ENCODE measurements at places on chromosomes 13 and 19. TPM values are rescaled to one million over a fixed set of nuclear protein-coding genes. Genes with fewer than 3 reads are reported as not detected.
A peak's percentile ranks its signal among the peaks of the same experiment; 100 is the strongest.

Gene JOSD2
- polyA plus RNA-seq = 9.0 TPM

Gene CASP14
- polyA plus RNA-seq = not detected

Gene WDR87
- polyA plus RNA-seq = not detected

Gene NTN5
- 1.6 TPM for polyA plus RNA-seq

Gene FBN3
- polyA plus RNA-seq = 35.1 TPM

Gene PCDH20
- polyA plus RNA-seq = 6.8 TPM

Gene IGFL4
- polyA plus RNA-seq = 0.43 TPM

- no peak for DNase-seq
Observed at GRCh38 chr19:3506384-3507340, 551 bp downstream of the FZR1 start.

GRCh38 chr19:16283210-16284061, 41.2 kb upstream of the KLF2 start:
- peak; percentile 65 for DNase-seq

DNA sequence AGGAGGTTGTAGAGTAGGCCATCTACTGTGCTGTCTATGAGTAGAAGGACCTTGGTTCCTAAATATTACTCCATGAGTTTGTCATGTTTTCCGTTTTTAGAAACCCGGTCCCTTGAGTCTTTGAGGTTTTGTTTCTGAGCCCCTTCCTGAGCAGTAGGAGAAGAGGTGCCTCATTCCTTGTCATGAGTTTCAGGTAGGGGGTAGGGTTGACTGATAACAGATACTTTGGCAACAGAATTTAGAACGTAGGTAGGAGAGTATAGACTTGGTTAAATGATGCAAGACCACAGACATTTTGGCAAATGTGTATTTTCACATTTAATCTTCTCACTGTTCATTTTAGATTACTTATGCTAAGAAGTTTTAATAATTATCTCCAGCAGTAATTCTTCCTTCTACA, 24.6 kb downstream of the LMO7 start:
- DNase-seq = no peak

DNA sequence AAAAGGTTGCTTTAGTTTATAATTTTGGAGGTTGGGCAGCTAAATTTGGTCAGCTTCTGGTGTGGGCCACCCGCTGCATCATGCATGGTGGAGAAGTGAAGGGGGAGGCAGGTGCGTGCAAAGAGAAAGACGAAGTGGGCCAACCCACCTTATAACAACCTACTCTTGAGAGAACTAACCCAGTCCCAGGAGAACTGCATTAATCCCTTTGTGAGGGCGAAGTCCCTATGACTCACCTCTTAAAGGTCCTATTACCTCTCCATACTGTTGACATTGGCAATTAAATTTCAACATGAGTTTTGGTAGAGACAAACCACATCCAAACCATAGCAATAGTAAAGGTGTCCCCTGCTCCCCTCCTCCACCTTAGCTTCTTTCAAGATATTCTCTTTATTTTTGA, 7.7 kb upstream of the FGF9 start:
- no peak for DNase-seq

DNA sequence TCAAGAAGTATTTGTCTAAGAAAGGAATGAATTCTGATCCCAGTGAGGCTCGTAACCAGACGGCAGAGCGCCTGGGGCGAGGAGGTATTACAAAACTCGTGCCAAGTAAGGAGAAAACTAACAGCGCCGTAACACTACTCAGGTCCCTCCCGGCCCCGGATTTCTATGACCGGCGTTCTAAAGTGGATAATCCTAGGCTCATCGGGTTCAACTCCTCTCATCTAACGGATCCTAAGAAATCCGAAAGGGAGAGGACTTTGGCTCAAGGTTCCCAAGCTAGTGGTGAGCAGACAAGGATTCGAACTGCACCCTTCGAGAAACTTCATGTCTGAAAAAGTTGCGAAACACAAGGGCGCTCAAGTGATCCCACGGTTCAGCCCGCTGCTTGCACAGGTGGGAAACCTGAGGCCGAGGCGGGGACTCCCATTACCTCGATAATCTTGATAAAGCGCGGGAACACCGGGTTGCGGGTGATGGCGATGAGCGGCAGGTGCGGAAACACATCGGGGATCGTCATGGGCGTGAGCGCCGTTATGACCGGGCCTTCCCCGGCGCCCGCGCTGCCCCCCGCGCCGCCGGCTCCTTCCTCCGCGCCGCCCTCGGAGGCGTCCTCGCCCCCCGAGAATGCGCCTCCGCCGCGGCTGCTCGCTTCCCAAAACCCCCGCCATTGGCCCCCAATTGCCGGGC, 529 bp downstream of the LONP1 start:
- no peak for DNase-seq

GRCh38 chr13:50365408-50366391, 350.5 kb downstream of the KCNRG start:
- DNase-seq = no peak

DNA sequence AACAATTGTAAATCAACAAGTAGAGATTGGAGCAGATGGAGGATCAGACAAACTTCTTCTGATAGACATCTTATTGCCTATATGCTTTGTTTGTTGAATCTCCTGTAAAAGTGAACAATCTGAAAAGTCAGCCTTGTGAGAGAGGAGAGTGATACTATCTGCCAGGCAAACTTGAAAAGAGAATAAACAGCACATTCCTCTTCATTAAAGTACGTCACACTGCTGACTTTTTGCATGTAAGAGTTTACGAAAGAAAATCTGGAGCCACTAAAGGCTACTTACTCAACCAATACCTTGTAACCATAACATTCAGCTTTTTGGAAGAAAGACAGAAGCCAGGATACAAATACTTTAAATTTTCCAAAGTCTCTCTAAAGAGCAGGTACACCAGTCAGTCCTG, 42.5 kb downstream of the EDNRB start:
- DNase-seq = no peak

GRCh38 chr13:107865643-107866031, 349.7 kb downstream of the LIG4 start:
- DNase-seq = no peak

- no peak for DNase-seq
Observed at GRCh38 chr13:65330287-65330686, 1899.8 kb downstream of the PCDH9 start.

DNA sequence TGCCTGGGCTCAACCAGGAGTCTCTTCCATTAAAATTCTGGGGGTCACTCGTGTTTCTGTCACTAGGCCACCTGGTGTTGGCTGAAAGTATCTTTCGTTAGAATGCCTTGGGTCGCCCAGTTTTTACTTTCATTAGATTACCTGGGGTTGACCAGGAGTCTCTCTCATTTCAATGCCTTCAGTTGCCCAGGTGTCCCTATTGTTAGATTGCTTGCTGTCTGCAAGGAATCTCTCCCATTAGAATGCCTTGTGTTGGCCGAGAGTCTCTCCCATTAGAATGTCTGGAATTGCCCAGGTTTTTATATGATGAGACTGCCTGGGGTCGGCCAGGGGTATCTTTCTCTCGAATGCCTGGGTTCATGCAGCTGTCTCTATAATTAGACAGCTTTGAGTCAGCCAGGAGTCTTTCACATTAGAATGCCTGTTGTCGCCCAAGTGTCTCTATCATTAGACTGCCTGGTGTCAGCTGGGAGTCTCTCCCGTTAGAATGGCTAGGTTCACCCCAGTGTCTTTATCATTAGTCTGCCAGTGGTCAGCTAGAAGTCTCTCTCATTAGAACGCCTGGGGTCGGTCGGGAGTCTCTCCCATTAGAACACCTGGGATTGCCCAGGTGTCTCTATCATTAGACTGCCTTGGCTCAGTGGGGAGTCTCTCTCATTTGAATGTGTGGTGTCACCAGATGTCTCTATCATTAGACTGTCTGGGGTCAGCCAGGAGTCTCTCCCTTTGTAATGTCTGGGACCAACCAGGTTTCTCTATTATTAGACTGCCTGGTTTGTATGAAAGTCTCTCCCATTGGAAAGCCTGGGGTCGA, 1446.8 kb downstream of the UQCRFS1 start:
- no peak for DNase-seq

- no peak for DNase-seq
Observed at GRCh38 chr19:6358003-6358402, 3.3 kb upstream of the CLPP start.

- DNase-seq = no peak
Observed at GRCh38 chr13:30074955-30075614, 224.7 kb upstream of the UBL3 start.

GRCh38 chr19:32041681-32042292, 303.6 kb upstream of the ZNF507 start:
- DNase-seq = peak; percentile 44

DNA sequence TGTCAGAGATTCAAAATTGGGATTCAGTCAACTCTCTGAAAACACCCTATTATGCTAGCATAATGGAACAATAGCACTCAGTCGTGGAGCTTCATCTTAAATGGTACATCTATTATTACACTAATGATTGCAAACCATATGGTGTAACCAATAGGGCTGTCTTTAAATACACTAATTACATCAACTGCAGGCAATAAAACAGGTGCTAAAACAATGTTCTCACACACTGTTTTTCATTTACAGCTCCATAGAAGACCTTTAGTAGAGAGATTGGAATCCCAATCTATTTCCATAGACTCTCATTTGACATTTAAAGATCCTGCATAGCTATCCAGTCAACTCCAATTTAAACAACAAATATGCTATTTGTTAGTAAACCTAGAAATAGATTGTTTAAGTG, 1917.4 kb downstream of the OLFM4 start:
- no peak for DNase-seq

DNA sequence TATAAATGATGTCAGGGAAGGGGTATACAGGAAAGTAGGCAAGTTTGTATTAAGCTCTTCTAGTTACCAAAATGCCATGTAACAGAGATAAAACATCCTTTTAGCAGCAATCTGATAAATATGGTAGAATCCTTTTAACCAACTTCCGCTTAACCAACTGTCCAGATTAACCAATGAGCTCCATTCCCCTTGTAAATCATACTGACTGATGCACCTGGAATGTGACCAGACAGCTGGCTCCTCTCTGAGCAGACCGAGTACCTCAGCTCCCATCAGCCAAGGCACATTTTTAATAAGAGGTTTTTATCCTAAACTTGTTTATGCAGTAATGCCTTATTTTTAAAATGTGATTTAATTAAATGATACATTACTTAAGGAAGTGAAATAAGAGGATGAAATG, 66.4 kb downstream of the KLF12 start:
- no peak for DNase-seq

DNA sequence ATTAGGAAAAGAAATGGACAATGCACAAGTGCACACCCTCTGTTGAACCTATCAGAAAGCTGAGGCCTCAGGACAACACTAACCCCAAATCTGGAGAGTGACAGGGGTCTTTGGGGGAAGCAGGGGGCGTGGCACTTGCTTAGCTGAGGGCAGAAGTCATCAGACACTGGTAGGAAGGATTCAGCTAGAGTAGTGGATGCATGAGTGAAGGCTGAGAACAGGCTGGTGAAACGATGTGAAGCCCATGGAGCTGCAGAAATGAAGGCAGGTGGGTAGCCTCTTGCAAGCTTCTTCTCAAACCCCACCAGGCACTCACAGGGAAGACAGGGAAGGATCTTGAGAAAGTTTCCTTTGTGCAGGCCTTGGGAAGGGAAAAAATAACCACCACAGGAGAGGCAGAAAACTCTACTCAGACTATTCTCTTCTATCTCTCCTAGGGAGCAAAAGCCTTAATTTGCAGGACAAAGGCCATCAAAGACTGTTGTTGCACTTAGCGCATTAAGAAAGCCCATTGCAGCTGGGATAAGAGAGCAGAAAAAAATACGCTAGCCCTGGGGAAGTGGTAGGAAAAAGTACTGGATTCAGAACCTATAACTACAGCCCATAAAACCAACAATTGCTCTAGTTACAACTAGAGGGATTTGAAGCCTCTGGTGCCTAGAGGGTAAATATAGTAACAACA, 193.3 kb upstream of the ZNF536 start:
- DNase-seq = no peak

GRCh38 chr13:98133946-98134345, 8.9 kb upstream of the FARP1 start:
- no peak for DNase-seq

DNA sequence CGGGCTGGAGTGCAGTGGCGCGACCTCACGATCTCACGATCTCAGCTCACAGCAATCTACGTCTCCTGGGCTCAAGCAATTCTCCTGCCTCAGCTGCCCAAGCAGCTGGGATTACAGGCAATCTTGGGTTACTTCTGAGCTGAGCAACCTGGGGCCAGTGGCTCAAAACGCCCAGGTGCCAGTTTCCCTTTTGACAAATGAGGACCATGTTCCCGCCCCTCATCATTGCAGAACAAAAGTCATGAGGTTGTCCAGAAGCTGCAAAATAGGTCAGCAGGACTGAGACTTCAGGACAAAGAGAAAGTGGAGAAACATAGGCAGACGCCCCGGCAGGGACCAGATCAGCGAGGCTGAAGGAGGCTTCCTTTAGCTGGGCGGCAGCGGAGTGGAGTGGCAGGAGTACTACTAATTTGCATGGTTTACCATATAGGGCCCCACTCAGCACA, 3.3 kb upstream of the ADGRE5 start:
- DNase-seq = no peak

DNA sequence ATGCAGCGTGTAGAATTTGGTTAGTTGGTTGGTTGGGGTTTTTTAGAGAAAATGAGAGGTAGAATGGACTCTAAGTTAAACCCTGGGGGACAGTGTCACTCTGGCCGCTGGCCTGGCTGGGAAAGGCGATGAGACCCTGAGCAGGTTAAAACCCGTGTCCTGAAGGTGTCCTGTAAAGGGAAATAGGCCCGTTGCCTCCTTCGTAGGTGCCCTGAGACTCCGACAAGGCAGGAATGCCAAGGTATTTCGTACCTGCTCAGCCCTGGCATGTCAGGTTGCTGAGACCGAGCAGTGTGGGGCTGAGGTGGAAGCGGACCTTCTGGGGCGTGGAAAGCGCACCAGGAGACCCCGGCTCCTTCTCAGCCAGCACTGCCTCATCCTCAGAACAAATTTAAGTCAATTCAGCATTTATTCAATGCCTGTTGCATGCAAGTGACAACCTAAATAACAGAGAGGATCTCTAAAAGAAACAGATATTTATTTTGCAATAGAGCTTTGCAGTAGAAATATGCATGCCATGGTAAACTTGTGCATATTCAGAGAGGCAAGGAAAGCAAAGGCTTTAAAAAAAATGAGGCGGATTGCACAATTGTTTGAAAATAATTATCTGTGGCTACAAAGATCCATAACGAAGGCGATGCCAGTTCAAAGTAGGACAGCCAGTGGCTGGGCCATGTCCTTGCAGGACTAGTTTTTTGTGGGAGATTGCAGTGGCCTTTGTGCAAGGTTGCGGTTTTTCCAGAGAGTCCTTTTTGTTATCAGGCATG, 1.4 kb upstream of the RAB20 start:
- no peak for DNase-seq

GRCh38 chr19:1672769-1673644, 20.6 kb upstream of the TCF3 start:
- no peak for DNase-seq

DNA sequence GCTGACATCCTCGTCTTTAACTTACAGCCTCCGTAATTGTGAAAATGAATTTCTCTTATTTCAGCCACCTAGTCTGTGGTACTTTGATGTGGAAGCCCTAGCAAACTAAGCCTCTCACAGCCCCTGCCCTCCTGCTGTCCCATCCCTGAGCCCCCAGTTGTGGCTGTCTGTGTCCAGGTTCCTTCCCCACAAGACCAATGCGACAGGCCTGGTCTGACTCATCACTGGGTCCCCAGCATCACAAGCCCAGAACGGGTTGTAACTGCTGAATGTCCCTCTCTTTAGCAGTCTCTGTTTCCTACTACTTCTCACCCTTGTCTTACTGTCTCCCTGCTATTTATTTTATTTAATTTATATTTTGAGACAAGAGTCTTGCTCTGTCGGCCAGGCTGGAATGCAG, 5.7 kb downstream of the POU2F2 start:
- DNase-seq = no peak

- no peak for DNase-seq
Observed at GRCh38 chr19:1698636-1699035, 46.2 kb upstream of the TCF3 start.

Measured in right renal pelvis (tissue), 4 donors.